SW 1271 (cell line): ENCODE measurements at places on chromosomes 5 and 9.

DNA sequence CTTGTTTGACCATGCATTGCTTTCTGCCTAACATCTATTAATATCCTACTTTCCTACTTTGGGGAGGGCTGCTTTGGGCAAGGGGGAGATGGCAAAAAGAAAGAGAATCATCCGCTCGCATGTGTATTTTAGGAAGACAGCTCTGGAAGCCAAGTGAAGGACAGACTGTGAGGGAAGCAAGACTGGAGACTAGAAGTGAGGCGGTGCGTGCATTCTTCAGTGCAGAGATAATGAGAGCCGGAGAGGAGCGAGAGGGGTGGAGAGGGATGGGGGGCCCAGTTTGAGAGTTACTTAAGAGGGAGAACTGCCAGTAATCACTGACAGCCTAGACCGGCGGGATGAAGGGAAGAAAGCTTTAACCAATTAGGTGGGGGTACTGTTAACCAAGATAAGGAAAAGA, 151.7 kb upstream of the RAPGEF1 start:
- DNase-seq = no peak

DNA sequence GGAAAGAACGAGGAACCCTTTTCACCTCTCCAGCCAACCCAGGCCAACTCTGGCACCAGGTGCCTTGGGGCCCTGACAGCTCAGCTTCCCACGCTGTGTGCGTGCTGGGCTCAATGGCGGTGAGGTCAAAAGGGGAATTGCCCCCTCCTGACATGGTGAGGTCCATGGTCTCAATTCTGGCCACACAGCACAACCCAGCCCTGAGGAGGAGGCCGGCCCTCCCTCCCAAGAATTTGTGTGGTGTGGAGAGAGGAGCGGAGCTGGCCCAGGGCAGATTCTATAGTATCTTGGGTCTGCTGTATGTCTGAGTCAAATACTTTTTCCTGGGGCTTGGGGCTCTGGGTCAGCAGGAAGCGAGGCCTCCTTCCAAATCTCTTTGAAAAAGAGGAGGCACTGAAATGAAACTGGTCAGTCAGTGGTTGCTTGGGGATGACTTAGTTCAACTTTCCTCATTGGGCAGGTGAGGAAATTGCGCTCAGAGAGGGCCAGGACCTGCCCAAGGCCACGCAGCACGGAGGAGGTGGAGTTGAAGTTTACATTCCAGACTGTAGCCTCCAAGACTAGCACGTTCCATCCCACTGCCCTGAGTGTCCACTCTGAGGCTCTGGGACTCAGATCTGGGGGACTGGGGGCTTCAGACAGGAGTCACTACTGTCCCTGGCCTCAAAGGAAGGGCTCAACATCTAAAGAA, 15.6 kb downstream of the COL27A1 start:
- DNase-seq = no peak

- no peak for DNase-seq
These were observed 68.4 kb upstream of the SLC1A1 start for GRCh38 chr9:4421847-4422246.

GRCh38 chr5:62568800-62569432, 9.7 kb upstream of the LRRC70 start:
- no peak for DNase-seq

DNA sequence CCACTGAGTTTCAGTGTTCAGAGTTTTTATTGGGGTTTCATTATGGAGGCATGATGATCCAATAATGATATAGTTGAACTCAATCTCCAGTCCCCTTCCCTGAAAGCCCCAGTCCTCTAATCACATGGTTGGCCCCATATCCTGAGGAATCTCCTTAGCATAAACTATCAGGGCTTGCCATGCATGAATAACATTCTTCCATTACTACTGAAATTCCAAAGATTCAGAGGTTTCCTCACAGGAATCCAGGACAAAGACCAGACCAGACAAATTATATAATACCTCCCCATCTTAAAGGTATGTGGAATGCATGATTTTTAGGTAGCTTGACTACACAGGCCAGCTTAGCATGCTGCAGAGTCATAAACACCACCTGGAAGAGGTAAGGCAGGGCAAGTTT, 15.5 kb upstream of the LRRTM2 start:
- no peak for DNase-seq

- no peak for DNase-seq
These were observed 37.9 kb downstream of the HK3 start for GRCh38 chr5:176861276-176861675.

GRCh38 chr5:124706729-124707361, 39.6 kb downstream of the ZNF608 start:
- no peak for DNase-seq

- no peak for DNase-seq
These were observed 396.2 kb upstream of the IRX4 start for GRCh38 chr5:2278825-2279456.

- DNase-seq = no peak
These were observed 57.0 kb upstream of the GRAMD2B start for GRCh38 chr5:126366199-126366560.
